GF-D8 (cell line): ENCODE measurements at places on chromosomes 2 and 18.
A peak's percentile ranks its signal among the peaks of the same experiment; 100 is the strongest.

GRCh38 chr2:201156640-201157039, 26.3 kb upstream of the CASP10 start:
- no peak for DNase-seq

GRCh38 chr2:145021962-145022665, 502.2 kb upstream of the ZEB2 start:
- no peak for DNase-seq

- no peak for DNase-seq
Measured at GRCh38 chr2:767440-767839, 90.2 kb upstream of the TMEM18 start.

- no peak for DNase-seq
Measured at GRCh38 chr2:11492720-11493119, 26.8 kb upstream of the E2F6 start.

GRCh38 chr2:72980535-72981217, 63.4 kb downstream of the EMX1 start:
- no peak for DNase-seq

DNA sequence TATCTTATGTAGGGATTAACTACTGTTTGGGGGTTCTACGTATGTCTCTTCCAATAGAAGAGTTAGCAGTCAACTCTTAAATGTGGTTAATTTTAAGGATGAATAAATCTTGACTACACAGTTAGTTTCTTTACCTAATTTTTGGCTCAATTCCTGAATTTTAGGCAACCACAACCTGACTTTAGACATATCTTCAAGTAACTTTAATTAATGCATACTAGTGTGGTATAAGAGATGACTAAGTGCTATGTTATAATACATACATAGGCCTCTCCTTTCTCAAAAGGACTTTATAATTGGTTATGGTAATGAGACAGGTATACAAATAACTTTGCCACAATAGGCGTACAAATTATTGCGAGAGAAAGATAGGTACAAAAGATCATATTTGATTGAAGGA, 312.0 kb downstream of the IRS1 start:
- no peak for DNase-seq

GRCh38 chr2:160494201-160494644, 616 bp upstream of the RBMS1 start:
- no peak for DNase-seq

GRCh38 chr2:86413296-86414094, 27.7 kb upstream of the KDM3A start:
- DNase-seq = no peak

- DNase-seq = no peak
Measured at GRCh38 chr2:84880645-84881521, at the start of gene TRABD2A. TRABD2A (minus strand) TSS chr2:84881084; CDS start chr2:84881039, 45 bp downstream.

GRCh38 chr2:32455816-32456215, 99.0 kb downstream of the BIRC6 start:
- no peak for DNase-seq

DNA sequence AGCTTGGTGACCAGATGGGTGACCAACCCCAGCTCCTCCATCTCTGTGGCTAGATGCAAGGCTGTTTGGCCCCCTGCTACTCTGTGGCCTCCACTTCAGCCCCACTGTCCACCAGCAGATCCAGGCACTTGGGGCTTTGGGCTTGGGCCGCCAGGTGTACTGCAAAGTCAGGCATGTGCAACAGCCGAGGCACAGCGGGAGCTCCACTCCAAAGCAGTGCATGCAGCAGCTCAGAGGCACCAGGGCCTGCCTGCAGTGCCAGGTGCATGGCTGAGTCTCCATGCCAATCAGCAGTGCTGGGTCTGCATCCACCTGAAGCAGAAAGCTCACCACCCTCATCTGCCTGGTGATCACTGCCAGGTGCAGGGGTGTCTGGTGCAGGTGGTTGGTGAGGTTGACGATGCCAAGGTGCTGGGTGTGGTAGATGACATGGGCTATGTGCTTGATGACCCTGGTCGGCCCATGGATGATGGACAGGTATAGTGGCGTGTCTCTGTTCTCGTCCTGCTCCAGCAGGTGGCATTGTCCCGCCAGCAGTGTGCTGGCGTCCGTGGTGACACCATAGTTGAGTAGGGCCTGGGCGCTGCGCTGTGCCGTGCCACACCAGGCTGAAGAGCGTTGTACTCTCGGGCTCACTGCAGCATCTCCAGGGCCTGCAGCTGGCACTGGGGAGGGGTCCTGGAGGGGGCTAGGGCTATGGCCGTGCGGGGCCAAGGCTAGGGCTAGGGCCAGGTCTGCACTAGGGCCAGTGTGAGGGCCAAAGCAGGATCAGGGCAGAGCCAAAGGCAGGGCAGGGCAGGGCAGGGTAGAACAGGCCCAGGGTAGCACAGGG, 1.0 kb upstream of the ANKRD62 start:
- DNase-seq = peak; percentile 11

DNA sequence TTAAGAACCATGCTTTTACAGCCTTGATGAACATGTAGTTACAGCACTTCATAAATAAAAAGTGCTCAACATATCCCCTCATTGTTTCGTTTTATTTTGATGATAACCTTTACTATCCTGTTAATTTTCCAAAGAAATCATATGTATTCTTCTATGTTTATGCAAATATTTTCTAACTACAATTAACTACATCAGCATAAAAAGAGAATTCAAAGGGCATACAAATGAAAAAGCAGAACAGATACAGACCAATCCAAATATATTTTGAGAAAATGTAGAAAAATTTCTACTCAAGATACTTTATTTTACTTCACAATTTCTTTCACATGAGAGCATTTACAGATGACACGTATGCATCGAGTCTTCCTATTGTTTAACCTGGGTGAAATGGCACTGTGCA, 69.1 kb downstream of the MBD2 start:
- DNase-seq = no peak

DNA sequence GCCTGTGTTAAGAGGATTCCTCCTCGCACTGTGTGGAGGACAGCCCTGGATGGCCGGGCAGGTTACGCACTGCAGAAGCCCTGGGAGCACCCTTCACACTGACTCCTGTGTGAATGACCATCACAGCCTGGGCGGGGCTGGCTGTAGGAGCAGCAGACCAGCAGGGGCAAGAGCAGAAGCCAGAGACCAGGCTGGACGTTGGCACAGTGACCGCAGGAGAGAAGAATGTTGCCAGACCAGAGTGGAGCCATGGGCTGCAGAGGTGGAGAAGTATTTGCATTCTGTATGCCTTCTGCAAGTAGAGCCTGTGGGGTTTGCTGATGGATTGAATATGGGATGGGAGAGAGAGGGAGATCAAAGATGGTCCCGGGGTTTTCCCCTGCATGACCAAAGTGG, 23.1 kb downstream of the LRRFIP1 start:
- no peak for DNase-seq

DNA sequence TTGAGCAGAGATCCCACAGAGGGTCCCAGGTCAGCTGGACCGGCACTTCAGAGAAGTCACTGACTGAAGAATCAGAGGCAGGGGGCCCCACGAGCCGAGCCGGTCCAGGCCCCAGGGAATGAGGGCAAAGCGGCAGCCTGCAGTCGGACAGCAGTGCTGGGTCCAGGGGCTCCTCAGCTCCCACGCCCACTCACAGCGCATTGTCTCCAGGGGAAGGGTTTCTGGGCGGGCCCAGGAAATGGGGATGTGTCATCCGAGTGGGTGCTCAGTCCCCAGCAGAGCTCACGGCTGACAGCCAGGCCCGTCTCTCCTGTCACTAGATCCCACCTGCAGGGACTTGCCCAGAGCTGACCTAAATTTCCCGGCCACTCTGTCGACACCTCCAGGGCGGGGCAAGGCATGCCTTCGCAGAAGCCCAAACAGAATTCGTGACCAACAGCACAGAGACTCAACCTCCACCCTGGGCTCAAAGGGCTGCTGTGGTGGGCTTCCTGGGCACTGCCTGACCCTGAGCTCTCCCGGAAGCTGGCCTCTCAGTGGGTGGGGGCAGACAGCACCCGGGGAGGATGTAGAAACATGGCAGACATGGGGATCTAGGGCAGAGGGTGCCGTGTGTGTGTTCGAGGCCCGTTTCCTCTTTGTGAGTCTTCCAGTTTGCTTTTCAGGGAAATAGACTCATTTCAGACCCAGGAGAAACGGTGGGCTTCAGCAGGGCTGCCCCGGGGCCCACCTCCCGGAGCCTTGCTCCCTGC, 42.1 kb upstream of the TAF1B start:
- DNase-seq = no peak

DNA sequence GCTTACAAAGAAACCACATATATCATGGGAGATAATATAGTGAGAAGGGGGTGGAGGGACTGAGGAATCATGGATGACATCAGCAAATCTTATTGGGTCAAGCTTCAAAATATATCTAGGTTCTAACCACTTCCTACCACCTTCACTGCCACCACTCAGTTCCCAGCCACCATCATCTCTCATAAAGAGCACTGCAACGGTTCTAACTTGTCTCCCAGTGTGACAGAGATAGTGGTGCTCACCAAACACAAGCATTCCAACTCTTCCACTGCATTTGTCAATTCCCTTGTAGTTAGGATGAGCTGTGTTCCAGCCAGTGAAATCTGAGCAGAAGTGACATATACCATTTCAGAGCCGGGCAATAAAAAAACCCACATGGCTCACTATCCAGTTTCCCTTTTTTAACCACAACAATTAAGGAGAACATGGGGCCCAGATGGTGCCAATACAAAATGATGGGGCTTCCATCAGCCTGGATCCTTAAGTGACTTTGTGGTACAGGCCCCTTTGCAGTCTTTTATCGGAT, 318.1 kb downstream of the NBAS start:
- peak; percentile 31 for DNase-seq

- DNase-seq = no peak
Measured at GRCh38 chr2:51158251-51158650, 126.3 kb upstream of the NRXN1 start.

DNA sequence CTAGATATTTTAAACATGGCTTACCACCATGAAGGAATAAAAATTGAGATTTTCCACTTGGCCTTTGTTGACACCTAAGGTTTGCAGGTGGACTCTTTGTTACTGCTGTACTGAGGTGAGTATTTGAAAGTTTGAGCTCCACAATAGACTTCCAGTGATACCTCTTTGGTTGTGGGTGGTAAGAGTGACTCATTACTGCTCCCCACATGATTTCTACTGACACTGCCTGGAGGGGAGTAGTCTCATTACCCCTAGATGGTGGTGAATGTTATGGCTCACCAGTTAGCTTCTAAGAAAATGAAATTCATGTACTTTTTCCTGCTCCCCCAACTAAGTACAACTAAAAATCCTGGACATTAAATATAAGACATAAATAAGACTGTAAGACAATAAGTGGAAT, 1183.1 kb upstream of the TMEFF2 start:
- no peak for DNase-seq

GRCh38 chr2:236616031-236616430, 46.4 kb downstream of the ACKR3 start:
- DNase-seq = no peak

- DNase-seq = no peak
Measured at GRCh38 chr2:3620834-3621233, 25.9 kb downstream of the COLEC11 start.

DNA sequence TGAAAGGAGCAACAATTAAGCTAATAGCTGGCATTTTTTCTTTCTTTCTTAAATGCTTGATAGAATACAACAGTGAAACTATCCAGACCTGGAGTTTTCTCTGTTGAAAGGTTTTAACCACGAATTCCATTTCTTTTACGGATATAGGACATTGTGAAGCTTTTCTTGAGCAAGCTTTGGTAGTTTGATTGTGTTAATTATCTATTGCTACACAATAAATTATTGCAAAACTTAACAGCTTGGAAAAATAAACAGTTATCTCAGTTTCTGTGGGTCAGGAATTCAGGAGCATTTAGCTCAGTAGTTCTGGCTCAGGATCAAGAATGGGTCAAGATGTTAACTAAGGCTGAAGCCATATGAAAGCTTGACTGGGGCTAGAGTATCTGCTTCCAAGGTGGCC, 11.7 kb downstream of the PHOSPHO2 start:
- no peak for DNase-seq

- no peak for DNase-seq
Measured at GRCh38 chr2:28565720-28566295, 69.9 kb downstream of the PLB1 start.

DNA sequence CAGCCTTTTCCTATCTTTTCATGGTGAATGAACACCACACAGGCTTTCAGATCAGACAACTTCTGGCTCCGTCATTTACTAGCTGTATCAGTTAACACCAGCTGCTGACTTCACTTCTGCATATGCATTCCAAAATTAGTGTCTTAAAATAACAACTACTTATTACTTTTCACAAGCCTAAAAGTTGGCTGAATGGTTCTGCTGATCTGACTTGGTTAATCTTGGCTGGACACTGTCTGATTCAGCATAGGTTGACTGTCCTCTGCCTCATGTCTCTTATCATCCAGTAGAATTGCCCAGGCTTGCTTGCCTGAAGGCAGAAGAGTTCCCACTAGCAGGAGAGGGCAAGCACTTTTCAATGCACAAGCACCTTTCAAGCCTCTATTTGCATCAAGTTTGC, 72.7 kb downstream of the MARCHF4 start:
- no peak for DNase-seq

GRCh38 chr2:56344771-56345170, 161.0 kb downstream of the CCDC85A start:
- no peak for DNase-seq

DNA sequence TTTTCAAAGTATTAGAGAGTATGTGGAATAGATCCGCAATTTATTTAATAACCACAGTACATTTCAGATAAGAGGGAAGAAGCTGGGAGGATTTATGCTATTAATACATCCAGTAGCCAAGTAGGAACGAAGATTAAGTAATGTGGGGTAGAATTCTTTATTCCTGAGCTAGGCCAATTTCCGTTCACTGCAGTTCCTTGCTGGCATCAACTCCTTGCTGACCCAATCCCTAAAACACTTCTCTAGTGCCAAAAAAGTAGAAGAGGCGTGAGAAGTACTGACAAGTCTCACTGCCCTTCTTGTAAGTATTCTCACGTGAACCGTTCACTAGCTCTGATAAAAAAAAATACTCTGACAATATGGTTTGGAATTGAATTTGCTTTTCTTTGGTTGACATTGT, 211.4 kb downstream of the EPHA4 start:
- DNase-seq = no peak

GRCh38 chr2:57859755-57860154, 186.9 kb upstream of the VRK2 start:
- DNase-seq = no peak

DNA sequence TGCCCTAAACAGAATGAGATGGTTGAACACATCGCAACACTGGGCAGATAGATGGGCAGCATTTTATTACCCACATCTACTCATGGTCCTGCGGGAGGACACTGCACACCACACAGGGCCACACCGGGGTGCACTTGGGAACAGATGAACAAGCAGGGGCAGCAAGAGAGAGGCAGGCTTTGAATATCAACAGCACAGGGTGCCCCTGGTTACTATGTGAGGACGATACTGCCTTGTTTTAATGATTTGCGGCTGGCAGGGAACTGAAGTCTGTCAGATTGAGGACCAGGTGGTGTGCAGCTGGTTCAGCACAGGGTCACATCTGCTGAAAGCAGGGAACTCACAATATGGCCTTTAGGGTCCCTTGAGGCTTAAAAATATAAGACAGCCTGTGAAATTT, 195.7 kb downstream of the PIEZO2 start:
- DNase-seq = no peak
